ENCODE measurements at places on chromosomes 13 and 19.

- no peak for DNase-seq
These were observed 122.0 kb downstream of the OLFM4 start for GRCh38 chr13:53150568-53150967.

- DNase-seq = no peak
These were observed 5.0 kb downstream of the XRCC1 start for GRCh38 chr19:43570174-43570791.

DNA sequence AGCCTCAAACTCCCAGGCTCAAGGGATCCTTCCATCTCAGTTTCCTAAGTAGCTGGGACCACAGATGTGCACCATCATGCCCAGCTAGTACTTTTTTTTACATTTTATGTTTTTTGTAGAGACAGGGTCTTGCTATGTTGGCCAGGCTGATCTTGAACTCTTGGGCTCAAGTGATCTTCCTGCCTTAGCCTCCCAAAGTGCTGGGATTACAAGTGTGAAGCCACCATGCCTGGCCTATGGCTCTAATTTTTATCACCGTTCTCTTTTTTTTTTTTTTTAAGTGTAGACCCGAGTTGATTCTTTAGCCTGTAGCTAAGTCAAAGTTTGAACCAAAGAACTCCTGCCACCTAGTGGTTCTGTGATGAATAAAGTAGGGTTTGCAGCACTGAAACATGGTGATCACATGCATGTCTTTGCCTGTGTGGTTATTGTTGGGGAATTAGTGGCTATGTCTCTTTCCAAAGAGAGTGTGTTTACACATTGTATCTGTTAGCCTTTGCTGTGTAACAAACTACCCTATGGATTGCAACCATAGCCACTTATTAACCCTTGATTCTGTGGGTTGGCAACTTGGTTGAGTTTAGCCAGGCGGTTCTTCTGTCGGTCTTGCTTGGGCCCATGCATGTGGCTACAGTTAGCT, 11.6 kb downstream of the NFILZ start:
- DNase-seq = no peak

GRCh38 chr13:110644892-110645521, 29.7 kb downstream of the NAXD start:
- DNase-seq = no peak

- DNase-seq = no peak
These were observed 102.3 kb upstream of the ABCC4 start for GRCh38 chr13:95403349-95404140.

DNA sequence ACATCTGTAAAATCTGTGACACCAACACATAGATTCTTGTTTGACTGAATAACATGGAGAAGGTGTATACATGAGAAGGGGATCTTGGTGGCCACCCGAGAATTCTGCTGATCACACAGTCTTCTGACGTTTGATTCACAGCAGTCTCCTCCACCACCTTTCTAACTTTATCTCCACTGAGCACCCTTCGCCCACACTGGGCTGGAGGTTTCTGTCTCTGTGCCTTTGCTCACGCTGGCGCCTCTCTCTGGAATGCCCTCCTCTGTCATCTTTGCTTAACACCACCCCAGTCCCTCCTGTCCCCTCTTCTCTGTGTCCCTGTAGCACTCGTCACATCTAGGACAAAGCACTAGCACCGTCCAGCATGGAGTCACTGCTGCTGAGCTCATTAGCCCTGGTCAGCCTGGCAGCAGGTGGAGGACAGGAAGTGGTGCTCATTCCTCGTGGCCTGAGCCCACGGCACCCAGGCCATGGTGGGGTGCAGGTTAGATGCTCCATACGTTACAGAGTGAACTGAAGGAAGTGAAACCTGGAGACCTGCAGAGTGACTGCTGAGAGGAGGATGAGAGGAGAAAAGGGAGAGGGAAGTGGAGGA, 384.6 kb downstream of the UQCRFS1 start:
- no peak for DNase-seq

- DNase-seq = no peak
These were observed 10.0 kb downstream of the NRTN start for GRCh38 chr19:5814852-5815246.

- no peak for DNase-seq
These were observed 589 bp downstream of the R3HDM4 start for GRCh38 chr19:912181-913079.

DNA sequence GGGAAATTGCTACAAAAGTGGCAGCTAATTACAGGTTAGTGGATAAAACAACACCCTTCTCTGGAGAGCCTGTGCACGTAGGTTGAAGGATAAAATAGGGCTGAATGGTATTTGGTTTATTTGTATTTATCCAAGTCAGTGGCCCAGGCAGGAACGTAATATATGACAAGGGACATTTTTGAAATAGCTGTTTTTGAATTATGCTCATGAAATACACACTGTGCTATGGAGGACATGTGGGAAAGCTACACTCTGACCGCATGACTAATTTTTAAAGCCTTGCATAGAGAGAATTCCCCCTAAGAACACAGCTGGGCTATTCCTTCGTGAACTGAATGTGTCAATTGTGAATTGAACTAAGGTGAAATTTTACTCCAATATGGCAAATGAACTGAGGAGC, 292.1 kb upstream of the MAB21L1 start:
- DNase-seq = no peak

DNA sequence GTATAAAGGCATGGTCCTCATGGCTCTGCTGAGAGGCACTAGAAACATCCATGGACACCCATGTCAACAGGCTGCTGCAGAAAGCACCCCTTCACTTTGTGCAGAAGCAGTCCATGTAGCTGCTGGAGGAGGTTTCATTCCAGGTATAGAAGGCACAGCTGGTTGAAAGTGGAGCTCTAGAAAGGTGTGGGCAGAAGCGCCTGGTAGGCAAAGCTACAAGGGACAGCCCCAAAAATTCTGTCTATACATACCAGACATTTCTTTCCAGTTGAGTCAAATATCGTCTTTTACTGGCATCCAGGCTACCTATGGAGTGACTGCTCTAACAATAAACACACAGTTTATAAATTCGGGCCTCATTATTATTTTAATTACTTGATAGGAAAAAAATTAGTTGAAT, 129.3 kb downstream of the ENOX1 start:
- no peak for DNase-seq

- no peak for DNase-seq
These were observed 489.1 kb downstream of the MYO16 start for GRCh38 chr13:109118521-109118920.

GRCh38 chr19:52102782-52103181, 7.2 kb upstream of the ZNF841 start:
- no peak for DNase-seq

- DNase-seq = no peak
These were observed 274.9 kb downstream of the KCNRG start for GRCh38 chr13:50290186-50290585.

DNA sequence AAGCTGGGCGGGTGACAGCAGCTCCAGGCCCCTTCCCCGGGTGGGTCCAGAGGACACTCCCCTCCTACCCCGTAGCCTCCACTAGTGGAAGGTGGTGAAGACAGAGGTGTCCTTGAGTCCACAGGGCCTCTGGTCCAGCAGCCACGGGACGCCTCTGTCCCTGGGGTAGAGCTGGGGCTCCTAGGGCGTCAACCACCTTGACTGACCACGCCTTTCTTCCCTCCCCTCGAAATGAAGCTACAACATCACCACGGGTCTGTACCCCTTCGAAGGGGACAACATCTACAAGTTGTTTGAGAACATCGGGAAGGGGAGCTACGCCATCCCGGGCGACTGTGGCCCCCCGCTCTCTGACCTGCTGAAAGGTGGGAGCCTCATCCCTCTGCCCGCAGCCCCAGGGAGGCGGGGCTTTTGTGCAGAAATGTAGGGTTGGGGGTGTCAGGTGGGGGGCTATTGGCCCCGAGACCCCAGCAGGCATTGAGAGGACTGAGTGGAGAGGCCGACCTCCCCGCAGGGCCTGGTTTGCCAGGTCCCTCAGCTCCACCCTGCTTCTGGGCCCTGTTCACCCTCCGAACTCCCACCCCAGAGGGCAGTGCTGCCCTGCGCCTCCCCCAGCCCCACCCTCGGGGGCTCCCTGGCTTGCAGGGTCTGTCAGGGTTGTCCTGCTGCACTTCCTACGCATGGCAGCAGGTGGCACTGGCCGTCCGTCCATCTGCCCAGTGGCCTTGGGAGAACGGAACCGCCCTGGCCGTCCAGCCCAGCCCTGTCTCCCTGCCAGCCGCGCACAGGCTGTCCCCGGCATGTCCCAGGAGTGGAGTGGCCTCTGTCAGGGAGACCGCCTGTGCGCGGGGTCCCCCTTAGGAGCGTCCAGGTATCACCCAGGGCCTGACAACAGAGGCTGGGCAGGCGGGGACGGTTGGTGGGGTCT, 15.7 kb downstream of the STK11 start:
- no peak for DNase-seq

GRCh38 chr13:60210510-60211330, 47.0 kb upstream of the DIAPH3 start:
- no peak for DNase-seq

- no peak for DNase-seq
These were observed 6.9 kb downstream of the THSD1 start for GRCh38 chr13:52399046-52399445.

DNA sequence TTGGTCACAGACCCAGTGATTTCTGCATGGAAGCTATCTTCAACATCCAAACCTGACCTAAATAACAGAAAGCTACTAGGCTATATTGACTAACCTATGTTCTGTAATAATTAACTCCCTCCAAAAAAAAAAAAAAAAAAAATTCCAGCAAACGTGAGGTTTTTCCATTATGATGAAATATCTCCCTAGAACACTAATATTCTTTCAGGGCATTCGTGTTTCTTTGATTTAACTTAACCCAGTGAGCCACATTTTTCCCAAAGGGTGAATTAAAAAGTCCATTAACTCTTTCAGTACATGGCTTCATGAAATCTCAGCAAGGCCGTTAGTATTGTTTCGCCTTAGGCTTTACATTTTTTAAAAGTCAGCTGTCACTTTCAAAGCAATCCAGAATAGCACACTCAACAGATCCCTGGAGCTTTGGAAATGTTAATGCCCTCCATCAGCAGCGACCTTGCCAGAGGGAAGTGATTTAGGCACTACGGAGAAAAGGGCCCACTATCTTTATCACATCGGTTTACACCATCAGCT, 175.8 kb downstream of the DCT start:
- DNase-seq = no peak

DNA sequence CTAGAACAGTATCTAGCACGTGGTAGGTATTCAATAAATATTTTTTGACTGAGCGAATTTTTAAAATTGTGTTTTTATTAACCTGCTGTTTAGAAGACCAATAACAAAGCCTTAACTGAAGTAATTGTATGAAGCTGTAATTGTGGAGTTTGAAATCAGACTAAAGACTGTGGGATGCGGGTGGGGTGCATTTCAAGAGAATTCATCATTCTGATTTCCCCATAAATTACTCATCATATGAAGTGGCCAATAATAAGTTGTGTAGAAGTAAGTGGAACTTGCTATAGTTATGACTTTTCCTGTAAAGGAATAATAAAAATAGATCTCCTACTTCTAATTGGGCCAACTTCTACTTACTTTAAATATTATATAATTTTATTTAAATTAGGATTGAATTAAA, 449.3 kb downstream of the PCDH9 start:
- DNase-seq = no peak

- no peak for DNase-seq
These were observed 35.2 kb downstream of the PIP5K1C start for GRCh38 chr19:3664879-3665642.

DNA sequence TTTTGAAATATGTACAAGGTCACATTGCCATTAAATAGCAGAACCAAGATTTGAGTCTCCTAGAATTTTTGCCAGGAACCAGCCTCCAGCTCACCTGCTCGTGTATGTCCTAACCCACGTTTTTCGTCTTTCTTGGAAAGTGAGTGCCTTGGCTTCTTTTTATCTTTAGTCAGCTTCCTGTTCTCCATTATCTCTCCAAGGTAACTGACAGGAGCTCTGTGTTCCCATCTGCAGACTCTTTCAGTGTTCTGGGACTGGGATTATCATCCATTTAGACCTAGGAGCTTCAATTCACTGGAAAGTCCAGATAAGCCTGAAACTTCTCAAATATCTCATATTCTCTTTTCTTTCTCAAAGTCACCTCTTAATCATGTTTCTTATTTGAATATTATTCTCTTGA, 193.7 kb downstream of the ZIC5 start:
- DNase-seq = no peak

DNA sequence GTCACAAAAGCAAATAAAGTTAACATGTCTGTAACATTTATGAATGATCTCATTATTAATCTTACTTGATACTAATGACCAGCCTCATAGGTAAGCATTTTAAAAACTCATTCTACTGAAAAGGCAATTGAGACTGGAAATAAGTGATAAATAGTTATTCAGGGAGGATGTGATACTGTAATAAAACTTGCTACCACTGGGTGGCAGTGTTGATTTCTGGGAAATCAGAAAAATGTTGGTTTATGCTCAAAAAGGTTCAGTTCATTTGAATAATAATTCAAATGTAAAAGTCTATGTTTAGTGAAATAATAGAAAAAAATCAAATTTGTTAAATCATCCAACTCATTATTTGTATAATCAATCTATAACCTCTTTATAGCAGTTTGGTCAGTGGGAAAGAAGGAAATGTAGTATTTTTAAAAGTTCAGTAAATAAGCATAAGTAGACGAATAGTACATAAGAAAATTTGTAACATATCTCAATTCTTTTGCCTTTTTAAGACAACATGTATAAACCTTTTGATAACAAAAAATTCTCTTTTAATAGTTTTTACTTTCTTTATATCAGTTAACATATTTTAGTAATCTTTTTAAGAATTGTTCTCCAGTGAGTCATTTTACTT, 9.6 kb downstream of the ABHD13 start:
- DNase-seq = no peak

DNA sequence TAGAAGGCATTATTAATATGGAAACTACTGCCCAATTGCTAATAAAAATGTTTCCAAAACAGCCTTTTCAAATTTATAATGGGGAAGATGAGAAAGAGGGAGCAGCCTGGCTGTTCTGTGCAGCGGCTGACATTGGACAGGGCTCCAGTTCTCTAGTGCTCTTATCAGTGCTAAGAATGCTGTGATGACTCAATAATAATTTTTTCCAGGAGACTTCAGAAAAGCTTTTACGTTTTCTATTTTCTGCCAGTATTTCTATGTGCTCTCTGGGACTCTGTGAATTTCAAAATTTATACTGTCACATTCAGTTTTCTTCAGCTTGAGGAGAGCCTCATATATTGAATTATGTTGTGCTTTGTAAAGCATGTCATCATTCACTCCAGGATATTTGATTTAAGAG, 209.6 kb downstream of the VWA8 start:
- DNase-seq = no peak

- no peak for DNase-seq
These were observed 1124.9 kb downstream of the EFNB2 start for GRCh38 chr13:105410602-105411001.

GRCh38 chr13:42728507-42729180, 52.7 kb upstream of the FAM216B start:
- DNase-seq = no peak
